ENCODE measurements at places on chromosomes 12 and 14.

DNA sequence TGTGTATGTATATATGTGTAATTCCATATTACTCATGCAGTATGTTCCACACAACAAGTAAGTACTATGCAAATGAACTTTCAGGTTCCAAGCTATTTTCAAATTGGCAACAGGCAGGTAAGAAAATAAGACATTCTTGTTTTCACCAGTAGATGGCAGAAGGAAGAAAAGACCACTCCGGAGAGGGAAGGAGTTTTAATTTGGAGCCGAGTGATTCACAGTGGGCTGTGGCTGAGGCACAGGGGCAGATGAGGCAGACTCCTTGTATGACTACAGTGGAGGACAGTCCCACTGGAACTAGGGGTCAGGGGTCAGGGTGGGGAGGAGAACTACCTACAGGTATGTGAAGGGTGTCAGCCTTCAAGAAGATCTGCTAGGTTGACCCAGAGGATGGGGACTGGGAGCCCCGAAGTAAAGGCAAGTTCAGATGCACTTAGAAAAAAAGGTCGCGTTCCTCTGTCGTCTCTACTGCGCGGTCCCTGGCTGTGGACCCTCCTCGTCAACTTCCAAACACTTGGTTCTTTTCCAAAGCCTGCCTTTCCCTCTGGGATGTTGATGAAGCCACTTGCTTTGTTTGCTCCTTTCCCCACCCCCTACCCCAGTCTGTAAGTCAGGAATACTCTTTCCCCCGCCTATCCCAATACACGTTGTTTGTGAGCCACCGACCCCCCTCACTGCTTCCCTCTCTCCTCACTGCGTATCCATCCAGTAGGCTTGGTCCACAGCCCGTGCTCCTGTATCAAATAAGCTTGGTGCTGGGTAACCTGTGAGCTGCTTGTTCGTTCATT, 24.1 kb downstream of the DDX47 start:
- no peak for DNase-seq

GRCh38 chr14:89336338-89336737, 80.7 kb downstream of the FOXN3 start:
- DNase-seq: no peak

DNA sequence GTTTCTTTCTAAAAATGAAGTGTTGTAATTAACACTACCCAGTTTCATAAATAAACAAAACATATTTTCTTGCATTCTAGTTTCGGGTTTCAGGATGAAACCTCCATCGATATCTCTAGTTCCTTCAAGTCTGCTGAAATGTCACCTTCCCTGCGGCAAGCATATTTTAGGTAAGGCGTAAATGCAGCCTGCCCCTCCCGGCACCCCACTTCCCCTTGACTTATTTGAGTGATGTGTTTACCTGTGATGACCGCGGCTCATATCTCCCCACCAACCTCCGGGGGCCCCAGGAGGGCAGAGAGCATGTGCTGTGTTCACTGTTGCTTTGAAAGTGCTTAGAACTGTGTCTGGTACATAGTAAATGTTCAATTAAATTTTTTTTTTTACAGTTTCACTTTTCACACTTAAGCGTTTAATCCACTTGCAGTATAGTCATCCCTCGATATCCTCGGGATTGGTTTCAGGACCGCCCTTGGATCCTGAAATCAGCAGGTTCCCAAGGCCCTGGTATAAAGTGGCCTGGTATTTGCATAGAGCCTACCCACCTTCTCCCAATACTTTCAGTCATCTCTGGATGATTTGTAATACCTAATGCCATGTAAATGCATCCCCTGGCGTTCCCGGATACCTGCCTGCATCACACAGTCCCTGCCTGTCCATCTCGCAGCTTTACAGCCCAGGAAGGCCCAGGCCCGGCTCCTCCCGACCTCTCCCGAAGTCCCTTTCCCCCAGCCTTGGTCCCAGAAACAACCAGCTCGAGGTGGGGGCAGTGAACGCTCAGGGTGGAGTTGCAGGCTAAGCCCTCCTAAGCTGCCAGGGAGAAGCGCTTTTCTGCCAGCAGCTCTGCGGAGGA, 40.2 kb upstream of the FBRSL1 start:
- no peak for DNase-seq

- DNase-seq: no peak
These were observed 19.4 kb downstream of the PLCZ1 start for GRCh38 chr12:18718462-18718861.

GRCh38 chr12:111886662-111887545, 44.9 kb downstream of the MAPKAPK5 start:
- no peak for DNase-seq

DNA sequence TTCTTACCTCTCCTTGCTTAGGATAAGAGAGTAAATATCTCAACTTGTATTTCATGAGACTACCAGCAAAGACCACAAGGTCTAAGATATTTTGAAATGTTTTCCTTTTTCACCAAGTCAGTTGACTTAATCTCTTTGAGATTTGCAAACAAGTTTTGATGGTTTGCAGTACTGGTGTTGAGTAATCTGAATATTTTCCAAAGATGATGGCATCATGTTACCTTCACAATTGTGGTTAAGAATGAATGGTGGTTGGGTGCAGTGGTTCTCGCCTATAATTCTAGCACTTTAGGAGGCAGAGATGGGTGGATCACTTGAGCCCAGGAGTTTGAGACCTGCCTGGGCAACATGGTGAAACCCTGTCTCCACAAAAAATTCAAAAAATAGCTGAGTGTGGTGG, 225.7 kb downstream of the TMTC2 start:
- no peak for DNase-seq

GRCh38 chr12:50728417-50728816, 35.5 kb upstream of the ATF1 start:
- DNase-seq: no peak

DNA sequence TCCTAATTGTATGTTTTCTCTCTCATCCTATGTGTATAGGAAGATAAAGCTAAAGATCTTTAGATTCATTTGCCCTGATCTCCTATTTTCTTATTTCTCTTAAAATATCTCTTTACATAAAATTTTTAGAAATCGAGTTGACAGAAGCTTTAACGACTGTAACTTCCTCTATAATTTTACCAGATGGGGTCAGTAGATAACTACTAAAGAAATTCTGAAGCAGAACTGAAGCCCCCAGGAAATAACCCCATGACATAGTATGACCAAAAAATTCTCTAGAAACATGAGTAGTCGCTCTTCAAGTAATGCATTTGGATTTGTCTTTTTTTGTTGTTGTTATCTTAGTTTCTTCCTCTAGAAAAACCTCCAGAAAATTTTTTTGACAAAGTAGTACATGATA, 288.0 kb downstream of the ERC1 start:
- no peak for DNase-seq

- DNase-seq: no peak
These were observed 230.7 kb upstream of the SLC16A7 start for GRCh38 chr12:59365133-59365532.

DNA sequence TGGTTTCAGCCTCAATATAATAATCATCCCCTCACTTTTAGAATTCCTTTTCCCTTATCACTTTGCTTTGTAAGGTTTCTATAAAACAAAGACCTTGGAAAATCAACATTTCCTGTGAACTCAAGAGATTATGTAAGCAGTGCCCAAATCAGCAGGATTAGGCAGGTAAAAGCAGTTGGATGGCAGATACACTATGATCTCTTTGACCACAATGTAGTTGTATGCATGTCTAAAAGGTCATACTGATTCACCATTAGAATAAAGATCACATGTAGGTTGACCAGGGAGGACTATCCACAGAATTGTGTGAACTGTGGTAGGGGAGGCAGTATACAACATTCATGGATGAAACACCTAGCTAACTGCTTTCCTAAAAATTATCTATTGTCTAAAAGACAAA, 57.5 kb downstream of the DENND5B start:
- DNase-seq: no peak

GRCh38 chr14:68686205-68686465, 106.7 kb downstream of the ZFP36L1 start:
- DNase-seq: no peak

DNA sequence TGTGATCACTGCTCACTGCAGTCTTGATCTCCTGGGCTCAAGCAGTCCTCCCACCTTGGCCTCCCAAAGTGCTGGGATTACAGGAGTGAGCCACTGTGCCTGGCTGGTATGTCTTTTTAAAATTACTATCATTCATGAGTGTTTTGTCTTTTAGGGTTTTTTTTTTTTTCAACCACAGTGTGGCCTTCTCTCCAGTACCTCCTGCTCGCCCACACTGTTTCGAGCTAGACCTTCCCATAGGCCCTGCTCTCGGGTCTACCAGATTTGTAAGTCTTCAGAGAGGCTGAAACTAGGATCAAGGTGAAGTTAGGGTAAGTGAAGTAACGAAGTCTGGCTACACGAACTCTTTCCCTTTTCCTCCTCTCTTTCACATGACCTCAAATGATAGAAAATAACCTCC, 1.5 kb downstream of the BIN2 start:
- peak; percentile 38 for DNase-seq

- DNase-seq: no peak
These were observed 15.9 kb downstream of the GOLGA3 start for GRCh38 chr12:132812631-132813305.

DNA sequence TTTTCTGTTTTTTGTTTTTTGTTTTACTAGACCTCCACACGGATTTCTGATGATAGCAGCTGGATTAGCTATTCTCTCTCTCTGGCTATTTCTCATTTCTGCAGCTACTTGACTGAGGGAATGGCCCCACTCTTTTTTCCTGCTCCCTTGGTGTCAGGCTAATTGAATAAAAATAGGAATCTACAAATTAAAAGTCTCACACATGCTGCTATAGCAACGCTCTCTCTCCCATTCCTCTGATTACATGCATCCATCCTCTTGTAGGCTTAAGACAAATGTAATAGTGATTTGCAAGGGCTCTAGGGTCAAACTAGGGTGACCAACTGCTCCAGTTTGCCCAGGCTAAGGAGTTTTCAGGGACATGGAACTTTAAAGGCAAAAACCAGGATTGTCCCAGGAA, 221.8 kb downstream of the PHLDA1 start:
- DNase-seq: no peak

GRCh38 chr14:76115010-76115422, 36.7 kb upstream of the GPATCH2L start:
- no peak for DNase-seq
